ENCODE measurements at places on chromosomes 1 and 21. TPM values are rescaled to one million over a fixed set of nuclear protein-coding genes. Genes with fewer than 3 reads are reported as not detected.

- no peaks in the 10 kb centered on the region for H3K27me3 ChIP-seq
- no peak overlapping the region for H3K4me3 ChIP-seq
- H3K4me1 ChIP-seq = no peaks in the 10 kb centered on the region
- H3K36me3 ChIP-seq = no peaks in the 10 kb centered on the region
These were observed 81.9 kb downstream of the CNIH3 start for GRCh38 chr1:224698015-224698451.

DNA sequence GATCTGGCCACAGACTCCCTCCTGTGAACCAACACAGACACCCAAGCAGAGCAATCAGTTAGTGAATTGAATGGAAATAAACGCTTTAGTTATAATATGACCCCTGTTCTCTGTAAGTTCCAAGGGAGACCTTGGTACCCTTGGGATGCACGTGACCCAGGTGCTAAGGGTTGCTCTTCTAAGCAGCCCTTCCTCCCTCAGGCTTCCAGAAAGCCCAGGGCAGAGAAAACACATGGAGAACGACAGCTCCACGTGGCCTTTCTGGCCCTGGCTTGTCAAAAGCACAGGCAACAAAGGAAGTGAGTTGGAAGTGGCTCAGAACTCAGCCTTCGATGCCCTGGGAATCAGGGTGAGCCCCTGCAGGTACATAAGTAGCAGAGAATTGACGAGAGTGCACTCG is 57.4 kb downstream of the LACTBL1 start:
- H3K36me3 ChIP-seq = peaks cover 9% of the 10 kb centered on the region
- DNase-seq = no peak
- H3K4me1 ChIP-seq = peaks cover 42% of the 10 kb centered on the region
- H3K4me3 ChIP-seq = no peak overlapping the region

DNA sequence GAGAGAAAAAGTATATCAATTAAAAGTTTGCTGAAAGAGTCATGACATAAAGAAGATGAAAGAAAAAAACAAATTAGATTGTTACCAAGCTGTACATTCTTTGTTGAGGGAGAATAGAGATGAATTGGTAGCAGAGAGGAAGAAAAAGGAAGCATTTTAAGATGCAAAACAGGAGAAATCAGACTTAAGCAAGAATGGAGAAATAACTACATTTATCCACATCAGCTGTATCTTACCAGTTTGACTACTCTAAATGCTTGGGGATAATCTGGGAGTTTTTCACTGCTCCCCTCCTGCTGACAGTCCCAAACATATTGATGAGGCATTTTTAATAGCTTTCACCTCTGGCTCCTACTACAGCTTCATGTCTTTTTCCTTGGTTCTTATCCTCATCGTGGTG is 16.8 kb upstream of the PTPRC start:
- DNase-seq = no peak
- H3K4me1 ChIP-seq = no peaks in the 10 kb centered on the region
- H3K4me3 ChIP-seq = no peak overlapping the region
- H3K27me3 ChIP-seq = no peaks in the 10 kb centered on the region
- no peak overlapping the region for H3K27ac ChIP-seq

- H3K27ac ChIP-seq = no peak overlapping the region
- peaks cover 33% of the 10 kb centered on the region for H3K4me1 ChIP-seq
- no peak for DNase-seq
- H3K4me3 ChIP-seq = no peak overlapping the region
- H3K27me3 ChIP-seq = no peaks in the 10 kb centered on the region
These were observed 69.1 kb upstream of the STUM start for GRCh38 chr1:226479474-226479873.

GRCh38 chr1:229372251-229372650 is 29.4 kb upstream of the CCSAP start:
- H3K4me3 ChIP-seq = no peak overlapping the region
- peaks cover 8% of the 10 kb centered on the region for H3K4me1 ChIP-seq
- no peaks in the 10 kb centered on the region for H3K36me3 ChIP-seq
- no peak overlapping the region for H3K27ac ChIP-seq
- no peak for DNase-seq

- no peaks in the 10 kb centered on the region for H3K36me3 ChIP-seq
- no peaks in the 10 kb centered on the region for H3K4me1 ChIP-seq
- H3K27me3 ChIP-seq = no peaks in the 10 kb centered on the region
- no peak for DNase-seq
These were observed 57.8 kb downstream of the EDARADD start for GRCh38 chr1:236451796-236452373.

- no peak overlapping the region for H3K4me3 ChIP-seq
- no peaks in the 10 kb centered on the region for H3K4me1 ChIP-seq
- DNase-seq = no peak
- no peaks in the 10 kb centered on the region for H3K36me3 ChIP-seq
- no peak overlapping the region for H3K27ac ChIP-seq
- H3K27me3 ChIP-seq = peaks cover 7% of the 10 kb centered on the region
These were observed 7.0 kb downstream of the KCNA3 start for GRCh38 chr1:110667776-110668175.

DNA sequence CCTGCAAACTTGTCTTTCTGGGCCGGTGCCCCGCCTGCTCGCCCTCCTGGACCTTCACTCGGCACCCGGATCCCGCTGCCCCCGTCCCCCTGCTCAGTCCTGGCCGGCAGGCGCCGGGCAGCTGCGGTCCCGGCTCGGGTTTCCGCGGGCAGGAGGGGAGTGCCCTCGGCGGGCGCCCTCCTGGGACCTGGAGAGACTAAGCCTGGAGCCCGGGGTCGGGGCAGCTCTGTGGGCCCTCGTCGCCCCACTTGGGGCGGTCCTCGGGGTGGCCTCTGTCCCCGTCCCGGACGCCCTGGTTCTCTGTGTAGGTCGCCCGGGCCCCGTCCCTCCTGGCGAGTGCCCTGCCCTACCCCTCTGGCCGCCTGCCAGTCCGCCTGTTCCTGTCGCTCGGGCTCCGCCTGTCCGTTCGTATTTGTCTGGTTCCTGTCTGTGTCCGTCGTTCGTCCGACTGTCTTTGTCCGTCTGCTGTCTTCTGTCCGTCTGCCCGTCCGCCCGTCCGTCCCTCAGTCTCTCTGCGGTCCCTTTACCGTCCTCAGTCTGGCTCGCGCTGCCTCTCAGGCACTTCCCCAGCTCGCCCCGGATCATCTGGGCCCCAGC is 490 bp downstream of the SERINC2 start:
- peaks cover 33% of the 10 kb centered on the region for H3K4me1 ChIP-seq
- DNase-seq = peak; percentile 80
- peaks cover 9% of the 10 kb centered on the region for H3K36me3 ChIP-seq
- H3K27me3 ChIP-seq = peaks cover 36% of the 10 kb centered on the region
- H3K27ac ChIP-seq = peak overlapping the region; percentile 90

Gene PEA15
- total RNA-seq = 57.4 TPM

Gene GPR37L1
- 0.04 TPM for total RNA-seq

DNA sequence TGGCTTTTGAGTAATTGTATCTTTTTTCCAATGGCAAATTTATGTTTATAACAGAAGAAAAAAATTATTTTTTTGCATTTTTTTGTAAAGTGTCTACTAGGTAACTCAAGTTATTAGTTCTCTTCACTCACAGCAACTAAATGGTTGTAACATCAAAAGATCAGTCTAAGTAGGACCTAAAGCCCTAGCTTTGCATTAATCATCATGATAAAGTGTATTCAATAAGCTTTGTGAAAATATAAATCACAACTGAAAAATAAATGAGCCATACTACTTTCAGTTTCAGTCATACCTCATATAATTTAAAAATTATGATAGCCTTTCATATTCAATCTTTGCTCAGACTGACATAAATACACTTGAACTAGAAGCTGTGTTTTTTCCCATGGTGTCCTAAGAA is 6.9 kb downstream of the TAF5L start:
- no peak for DNase-seq
- no peaks in the 10 kb centered on the region for H3K27me3 ChIP-seq
- no peaks in the 10 kb centered on the region for H3K36me3 ChIP-seq
- no peaks in the 10 kb centered on the region for H3K4me1 ChIP-seq
- H3K27ac ChIP-seq = no peak overlapping the region
- H3K4me3 ChIP-seq = no peak overlapping the region

All from muscle of leg (tissue), 16 donors.